NCI-H460 (cell line): ENCODE measurements at places on chromosomes 12 and 14.
A peak's percentile ranks its signal among the peaks of the same experiment; 100 is the strongest.

DNA sequence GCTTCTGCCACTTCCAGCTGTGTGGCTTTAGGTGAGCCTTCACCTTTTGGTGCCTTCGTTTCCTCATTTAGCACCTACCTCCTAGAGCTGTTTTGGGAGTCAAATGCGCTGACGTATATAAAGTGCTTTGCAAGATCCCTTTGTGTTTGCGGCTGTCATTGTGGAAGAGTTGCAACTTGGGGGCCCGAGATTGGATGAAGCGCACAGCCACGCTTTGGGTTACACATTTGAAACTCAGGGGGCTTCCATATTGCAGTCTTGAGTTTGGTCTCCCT is 636 bp upstream of the ARL6IP4 start:
- no peak for DNase-seq

DNA sequence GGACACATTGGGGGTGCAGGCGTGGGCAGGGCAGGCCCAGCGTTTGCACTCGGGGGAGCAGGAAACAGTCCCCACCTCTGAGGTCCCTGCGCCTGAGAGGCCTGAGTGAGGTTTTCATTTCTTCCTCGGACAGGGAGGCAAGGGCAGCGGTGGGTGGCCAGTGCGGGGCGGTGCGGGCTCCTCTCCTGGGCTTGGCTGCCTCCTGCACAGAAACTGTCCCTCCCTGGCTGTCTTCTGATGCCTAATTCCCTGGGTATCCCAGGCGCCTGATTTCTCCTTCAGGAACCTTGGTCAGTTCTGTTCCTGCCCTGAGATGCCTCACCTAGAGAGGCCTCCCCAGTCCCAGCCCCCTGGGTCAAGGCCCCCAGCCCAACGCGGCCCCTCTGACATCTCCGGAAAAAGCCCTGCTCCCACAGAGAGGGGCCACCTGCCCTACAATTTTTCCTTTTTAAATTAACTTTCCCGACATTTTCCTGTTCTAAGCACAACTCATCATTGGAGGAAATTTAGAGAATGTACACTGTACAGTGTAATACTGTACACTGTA is 260.3 kb downstream of the ADGRD1 start:
- no peak for DNase-seq

DNA sequence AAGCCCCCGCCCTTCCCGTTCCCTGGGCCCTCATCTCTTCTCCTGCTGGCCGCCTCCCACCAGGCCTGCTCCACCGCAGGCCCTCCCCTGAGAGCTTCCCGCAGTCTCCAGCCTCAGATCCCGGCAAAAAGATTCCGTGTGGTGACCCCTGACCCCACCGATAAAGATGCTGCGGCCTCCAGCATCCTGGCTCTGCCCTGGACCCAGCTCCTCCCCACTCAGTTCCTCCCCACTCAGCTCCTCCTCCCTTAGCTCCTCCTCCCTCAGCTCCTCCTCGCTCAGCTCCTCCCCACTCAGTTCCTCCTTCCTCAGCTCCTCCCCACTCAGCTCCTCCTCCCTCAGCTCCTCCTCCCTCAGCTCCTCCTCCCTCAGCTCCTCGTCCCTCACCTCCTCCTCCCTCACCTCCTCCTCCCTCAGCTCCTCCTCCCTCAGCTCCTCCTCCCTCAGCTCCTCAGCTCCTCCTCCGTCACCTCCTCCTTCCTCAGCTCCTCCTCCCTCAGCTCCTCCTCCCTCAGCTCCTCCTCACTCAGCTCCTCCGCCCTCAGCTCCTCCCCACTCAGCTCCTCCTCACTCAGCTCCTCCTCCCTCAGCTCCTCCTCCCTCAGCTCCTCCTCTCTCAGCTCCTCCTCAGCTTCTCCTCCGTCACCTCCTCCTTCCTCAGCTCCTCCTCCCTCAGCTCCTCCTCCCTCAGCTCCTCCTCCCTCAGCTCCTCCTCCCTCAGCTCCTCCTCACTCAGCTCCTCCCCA is 17.0 kb downstream of the NOC4L start:
- DNase-seq = no peak

GRCh38 chr12:15856097-15856982 is 25.8 kb upstream of the STRAP start:
- DNase-seq = peak; percentile 54

GRCh38 chr12:77782034-77782433 is 48.7 kb upstream of the NAV3 start:
- no peak for DNase-seq

DNA sequence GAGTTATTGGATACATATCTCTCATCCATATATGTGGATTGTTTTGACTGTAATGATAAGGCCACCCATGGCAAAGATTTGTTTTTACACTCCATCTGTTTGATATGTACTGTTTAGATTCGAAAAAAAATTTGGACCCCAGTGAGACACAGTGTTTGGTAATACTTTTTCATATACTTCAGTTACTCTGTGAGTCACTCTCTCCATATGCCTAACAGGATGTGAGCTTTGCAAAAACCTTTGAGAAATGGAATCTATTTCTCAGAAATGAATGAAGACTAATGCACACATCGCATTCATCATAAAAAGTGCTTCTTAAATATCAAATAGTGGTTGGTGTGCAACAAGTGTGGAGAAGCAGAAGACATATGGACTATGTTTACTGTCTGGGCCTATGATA is 781.5 kb downstream of the SLC6A15 start:
- peak; percentile 22 for DNase-seq

GRCh38 chr12:116144384-116144783 is 133.1 kb downstream of the MED13L start:
- no peak for DNase-seq

DNA sequence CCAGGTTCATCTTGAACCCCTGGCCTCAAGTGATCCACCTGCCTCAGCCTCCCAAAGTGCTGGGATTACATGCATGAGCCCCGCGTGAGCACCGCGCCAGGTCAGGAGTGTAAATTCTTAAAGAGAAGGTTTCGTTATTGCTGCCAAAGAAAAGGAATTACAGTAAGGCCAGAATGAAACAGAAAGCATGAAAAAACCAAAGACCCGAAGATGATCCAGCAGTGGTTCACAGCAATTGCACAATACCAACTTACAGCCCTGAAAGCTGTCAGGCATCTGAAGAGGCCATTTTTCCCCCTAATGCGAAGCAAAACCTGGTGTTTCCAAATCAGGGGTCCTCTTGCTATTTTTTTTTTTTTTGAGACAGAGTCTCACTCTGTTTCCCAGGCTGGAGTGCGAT is 10.3 kb downstream of the RBM23 start:
- DNase-seq = no peak

DNA sequence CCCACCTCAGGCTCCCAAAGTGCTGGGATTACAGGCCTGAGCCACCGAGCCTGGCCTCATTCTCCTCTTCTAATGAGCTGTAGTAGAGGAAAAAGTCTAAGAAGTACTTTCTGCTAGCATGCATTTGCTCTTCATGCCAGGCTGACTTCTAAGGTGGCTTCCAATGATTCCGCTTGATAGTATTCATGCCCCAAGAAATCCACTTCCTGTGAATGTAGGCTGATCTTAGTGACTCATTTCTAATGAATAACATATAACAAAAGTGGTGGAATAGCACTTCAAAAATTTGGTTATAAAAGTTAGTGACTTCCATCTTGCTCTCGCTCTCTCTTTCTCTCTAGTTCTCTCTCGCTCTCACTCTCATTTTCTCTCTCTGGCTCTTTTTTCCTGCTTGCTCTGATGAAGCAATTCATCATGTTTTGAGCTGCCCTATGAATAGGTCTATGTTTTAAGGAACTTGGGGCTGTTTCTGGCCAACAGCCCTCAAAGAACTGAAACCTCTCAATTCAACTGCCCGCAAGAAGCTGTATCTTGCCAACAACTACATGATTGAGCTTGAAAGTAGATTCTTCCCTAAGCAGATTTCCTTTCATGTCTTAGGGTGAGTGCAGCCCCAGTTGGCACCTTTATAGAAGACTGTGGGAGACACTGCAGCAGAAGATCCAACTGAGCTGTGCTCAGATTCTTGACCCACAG is 282.9 kb downstream of the RMST start:
- DNase-seq = no peak

DNA sequence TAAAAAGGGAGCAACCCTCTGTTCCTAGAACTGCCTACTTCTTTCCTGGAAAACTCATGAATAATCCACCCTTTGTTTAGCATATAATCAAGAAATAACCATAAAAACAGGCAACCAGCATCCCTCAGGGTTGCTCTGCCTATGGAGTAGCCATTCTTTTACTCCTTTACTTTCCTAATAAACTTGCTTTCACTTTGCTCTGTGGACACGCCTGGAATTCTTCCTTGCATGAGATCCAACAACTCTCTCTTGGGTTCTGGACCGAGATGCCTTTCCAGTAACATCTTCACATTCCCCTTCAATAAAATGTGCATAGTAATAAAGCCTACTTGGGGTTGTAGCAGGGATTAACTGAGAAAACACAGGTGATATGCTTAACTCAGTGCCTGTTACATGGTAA is 286.4 kb upstream of the AMIGO2 start:
- no peak for DNase-seq

GRCh38 chr14:73058922-73059673 is 764 bp downstream of the RBM25 start:
- peak; percentile 3 for DNase-seq

DNA sequence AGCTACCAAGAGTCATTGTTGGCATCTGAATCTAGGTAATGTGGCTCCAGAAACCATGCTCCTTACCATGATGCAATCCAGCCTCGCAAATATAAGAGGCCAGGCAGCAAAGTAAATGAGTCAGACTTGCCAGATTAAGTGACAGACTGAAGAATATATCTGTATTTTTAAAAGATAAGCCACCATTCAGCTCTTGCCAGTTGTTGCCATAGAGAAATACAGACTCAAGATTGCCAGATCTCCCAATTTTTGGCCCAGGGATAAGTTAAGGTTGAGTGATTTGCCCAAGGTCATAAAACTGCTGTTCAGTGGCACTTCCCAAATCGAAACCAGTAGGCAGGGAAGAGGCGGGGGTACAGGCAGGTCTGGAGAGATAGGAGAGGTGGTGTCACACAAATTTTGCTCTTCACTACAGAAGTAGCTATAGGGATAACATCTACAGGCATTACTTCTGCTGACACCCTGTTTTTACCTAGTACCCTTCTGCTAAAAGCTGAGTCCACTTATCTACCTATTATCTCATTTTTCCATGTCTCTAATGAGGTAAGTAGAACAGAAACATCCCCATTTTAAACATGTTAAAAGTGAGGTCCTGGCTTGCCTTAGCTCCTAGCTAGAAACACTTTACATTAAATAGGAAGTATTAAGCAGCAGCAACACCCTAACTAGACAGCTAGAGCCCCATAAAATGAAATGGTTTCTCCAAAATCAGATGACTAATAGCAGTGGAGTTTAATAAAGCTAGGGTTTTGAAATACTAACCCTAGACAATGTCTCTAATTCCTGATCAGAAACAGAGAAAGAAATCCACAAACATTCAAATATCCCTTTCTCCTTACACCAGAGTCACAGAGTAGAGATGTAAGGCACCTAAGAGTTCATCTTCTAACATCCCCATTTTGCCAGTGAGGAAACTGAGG is 19.5 kb downstream of the DCAF5 start:
- peak; percentile 62 for DNase-seq

DNA sequence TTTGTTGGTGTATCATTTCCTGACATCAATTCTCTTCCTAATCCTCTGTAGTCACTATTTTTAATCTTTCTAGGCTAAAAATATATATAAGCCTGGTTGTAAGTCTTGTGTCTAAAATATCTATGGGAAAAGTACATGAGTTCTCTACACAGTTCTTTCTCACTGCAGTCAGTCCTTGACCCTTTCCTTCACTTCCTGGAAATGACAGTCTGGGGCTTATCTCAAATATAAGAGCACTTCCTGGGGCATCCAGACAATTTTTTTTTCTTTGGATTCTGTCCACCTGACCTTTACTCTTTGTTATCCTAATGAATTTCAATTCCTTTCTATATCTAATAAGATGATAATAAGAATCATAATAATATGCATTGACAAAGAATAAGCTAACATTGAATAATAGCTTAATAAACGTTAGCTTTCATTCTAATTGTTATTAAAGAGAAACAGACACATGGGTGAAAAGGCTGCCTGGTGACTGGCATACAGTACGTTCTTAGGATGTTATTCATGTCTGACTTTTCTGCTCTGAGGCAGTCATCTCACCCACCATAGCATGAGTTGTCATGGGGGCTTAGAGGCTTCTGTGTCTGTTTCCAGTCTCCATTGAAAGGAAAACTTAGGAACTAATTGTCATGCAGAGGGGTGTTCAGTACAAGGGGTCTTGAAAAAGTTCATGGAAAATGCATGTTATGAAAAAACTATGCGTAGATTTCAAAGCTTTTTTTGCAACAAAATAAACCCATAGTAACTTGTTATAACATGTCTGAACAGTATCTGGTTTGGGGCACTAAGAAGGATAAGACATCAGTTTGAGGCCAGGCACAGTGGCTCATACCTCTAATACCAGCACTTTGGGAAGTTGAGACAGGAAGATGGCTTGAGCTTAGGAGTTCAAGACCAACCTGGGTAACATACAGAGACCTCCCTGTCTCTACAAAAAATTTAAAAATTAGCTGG is 66.2 kb upstream of the DNM1L start:
- DNase-seq = no peak

DNA sequence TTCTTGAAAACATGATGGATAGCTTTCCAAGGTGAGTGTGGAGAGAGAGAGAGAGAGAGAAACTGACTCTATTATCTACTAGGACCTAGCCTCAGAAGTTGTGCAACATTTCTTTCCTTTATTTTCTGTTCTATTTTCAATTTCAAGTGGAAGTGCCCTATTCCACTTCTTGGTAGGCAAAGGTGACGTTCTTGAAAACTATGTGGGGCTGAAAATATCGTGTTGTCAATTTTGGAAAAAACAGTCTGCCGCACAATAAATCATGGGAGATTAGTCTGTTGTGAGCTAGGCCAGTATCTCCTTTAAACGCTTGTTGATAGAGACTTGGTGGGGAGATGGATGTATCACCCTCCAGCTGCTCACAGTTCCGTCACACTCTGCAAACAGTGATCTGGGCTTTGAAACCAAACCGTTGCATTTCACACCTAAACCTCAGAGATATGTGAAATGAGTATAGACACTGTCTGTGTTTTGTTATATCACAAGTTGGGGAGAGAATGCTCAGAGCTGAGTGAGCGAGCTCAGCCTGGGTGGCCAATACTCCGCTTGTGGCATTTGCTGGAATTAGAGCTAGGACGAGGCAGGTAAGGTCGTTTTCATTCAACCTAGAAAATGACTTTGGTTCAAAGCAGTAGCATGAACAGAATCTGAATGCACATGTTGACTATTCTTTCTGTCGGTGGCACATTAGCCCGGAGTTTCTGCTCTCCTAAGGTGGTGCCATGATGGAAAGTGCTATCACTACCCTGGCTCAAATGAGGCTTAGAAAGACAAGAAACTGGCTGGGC is 75.1 kb upstream of the ST8SIA1 start:
- DNase-seq = peak; percentile 56

GRCh38 chr12:47359310-47360092 is 279.7 kb upstream of the AMIGO2 start:
- no peak for DNase-seq

GRCh38 chr12:12546314-12546772 is 16.3 kb downstream of the DUSP16 start:
- no peak for DNase-seq

GRCh38 chr14:77027538-77028383 is 747 bp downstream of the IRF2BPL start:
- DNase-seq = peak; percentile 54
